Non-pigmented ciliary epithelial cell (primary cell): ENCODE measurements at places on chromosomes 1 and 21.

DNA sequence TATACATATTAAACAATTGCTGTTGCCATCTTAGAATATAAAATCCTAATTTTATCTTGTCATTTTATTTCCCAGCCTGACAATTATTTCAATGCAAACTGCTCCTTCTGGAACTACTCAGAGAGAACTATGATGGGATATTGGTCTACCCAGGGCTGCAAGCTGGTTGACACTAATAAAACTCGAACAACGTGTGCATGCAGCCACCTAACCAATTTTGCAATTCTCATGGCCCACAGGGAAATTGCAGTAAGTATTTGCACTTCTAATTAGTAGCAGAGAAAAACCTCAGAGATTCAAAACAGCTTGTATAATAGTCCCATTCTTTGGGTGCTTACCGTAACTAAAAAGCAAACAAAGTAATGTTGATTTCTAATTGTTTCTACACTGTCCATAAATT lies 167.2 kb downstream of the ADGRL2 start:
- no peak for DNase-seq

DNA sequence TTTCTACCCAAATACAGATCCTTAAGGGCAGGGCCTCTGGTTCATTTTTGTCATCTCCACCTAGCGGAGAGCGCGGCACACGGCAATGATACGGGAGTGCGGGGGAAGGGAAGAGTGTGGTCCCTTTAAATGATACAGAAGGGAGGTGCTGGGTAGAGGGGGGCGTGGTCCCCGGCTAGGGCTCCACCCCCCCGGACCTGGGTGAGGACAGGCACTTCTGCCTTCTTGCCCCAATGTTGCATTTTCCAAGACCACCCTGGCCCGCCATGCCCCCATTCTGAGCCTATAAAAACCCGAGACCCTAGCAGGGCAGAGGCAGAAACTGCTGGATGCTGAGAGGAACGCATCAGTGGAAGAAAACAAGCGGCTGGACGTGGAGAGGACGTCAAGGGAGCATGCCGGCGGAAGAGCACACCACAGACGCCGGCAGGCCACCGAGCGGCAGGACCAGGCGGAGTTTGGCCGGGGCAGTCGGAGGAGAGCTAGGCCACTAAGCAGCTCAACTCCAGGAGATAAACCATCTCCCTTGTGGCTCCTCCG lies 30.0 kb downstream of the LRRC3 start:
- no peak for DNase-seq

DNA sequence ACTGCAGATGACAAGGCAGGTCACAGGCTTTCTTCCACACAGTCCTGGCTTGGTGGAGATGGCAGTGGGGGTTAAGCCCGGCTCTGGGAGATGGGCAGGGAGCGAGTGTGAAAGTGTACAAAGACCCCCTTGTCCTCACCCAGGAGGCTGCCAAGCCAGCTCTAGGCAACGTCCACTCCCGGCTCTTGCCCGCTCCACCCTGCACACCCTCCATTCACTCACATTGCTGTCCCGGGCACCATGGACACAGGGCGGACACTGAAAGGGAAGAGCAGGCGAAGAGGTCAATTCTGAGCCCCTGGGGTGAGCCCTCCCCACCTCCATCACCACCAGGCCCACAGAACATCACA lies 8.9 kb downstream of the COL16A1 start:
- no peak for DNase-seq

DNA sequence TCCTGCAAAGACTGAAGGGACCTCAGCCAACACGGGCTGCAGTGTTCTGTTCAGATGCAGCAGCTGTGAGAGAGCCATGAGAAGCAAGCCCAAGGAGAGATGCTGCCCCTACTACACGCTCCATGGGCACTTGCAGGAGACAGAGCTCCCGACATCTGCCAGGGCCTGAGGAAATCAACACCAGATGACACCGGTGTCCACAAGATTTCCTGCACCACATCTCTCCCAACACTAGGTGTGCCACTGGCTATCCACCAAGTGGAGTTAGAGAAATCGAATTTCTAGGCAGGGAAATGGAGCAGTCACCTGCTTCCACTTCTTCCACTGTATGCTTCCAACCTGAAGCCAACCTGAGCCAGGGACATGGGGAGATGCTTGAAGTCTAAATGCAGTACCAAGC lies 445.3 kb downstream of the RWDD3 start:
- DNase-seq, result no peak

- DNase-seq, result no peak
Observed at GRCh38 chr21:18248171-18248570, 3.5 kb downstream of the CHODL start.

DNA sequence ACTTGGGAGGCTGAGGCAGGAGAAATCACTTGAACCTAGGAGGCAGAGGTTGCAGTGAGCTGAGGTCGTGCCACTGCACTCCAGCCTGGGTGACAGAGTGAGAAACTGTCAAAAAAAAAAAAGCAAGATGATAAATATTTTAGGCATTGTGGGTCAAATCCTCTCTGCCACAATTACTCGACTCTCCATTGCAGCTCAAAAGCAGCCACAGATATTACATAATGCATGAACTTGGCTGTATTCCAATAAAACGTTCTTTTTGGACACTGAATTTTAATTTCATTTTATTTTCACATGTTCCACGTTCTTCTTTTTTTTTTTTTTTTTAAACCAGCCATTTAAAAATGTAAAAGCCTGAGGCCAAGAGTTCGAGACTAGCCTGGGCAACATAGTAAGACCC lies 69.4 kb downstream of the TCP10L start:
- no peak for DNase-seq

GRCh38 chr1:183276386-183277080 lies 90.5 kb downstream of the LAMC2 start:
- no peak for DNase-seq

DNA sequence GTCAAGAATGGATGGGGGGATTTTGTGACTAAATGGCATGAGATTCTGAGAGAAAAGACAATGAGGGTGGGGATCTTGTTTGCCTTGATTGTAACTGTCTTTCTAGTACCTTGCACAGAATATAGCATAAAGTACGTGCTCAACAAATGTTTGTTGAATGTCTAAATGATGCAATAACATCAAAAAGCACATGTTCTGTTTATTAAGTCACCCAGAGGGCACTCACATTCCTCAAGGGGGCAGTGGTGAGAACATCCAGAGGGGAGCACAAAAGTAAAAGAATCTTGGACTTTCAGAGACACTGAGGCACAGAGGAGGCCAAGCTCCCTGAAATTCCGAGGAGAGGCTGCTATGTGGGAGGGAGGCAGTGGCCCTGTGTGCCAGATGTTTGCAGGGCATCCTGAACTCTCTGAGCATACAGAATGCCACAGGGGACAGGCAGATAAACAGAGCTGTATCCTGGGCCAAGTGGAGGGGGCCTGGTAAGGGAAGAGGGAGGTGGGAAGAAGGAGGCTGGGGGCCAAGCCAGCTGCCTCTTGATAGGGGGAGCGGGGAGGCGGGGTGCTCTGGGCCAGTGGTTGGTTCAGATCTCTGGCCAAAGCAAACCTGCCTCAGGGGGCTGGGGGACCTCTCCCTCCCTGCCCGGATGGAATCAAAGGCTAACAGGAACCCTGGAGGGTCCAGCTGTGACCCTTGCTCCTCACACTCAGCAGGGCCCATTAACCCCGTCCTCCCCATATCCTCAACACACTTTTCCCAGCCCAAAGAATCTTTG lies 6.5 kb upstream of the ATP1A2 start:
- no peak for DNase-seq

- no peak for DNase-seq
Observed at GRCh38 chr1:223229756-223230155, 86.7 kb upstream of the TLR5 start.

DNA sequence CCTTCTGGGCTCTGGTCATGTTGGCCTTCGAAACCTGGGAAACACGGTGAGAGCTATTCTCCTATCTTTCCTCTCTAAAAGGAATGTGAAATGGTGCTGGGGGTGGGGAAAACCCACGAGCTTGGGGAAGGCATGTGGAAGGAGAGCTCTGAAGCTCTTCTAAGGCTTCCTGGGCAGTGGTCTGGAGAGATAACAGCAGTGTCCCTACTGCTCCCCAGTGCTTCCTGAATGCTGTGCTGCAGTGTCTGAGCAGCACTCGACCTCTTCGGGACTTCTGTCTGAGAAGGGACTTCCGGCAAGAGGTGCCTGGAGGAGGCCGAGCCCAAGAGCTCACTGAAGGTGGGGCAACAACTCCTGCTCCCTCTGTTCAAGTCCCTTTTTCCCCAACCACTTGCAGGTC lies 2.8 kb downstream of the USP21 start:
- DNase-seq, result no peak

DNA sequence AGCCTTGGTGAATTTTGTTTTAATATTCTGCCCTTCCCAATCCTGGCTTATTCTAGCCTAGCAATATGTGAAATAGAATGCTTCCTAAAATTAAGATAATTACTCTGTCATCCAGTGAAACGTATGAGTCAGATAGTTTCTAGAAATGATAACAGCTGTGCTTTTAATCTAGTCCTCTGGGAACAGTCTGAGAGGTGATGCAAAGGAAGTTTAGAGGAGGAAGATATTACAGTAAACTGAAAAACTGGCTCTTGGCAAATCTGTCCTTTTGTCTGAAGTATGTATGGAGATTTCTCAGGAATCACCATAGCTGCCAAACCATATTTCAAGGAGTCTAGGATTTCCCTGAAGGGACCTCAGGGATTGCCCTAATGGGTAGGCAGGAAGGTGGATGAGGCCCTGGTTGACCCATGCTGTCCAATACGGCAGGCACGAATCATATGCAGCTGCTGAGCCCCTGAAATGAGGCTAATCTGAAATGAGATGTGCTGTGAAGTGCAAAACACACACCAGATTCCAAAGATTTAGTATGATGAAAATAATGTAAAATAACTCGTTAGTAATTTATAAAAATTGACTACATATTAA lies 70.8 kb upstream of the LBR start:
- no peak for DNase-seq

- DNase-seq, result no peak
Observed at GRCh38 chr1:110877364-110877763, 4.4 kb downstream of the CD53 start.
